ENCODE measurements at places on chromosomes 13 and 19. TPM values are rescaled to one million over a fixed set of nuclear protein-coding genes. Genes with fewer than 3 reads are reported as not detected.

Gene TPTE2
- not detected for total RNA-seq

Gene SRRM5
- total RNA-seq, result 0.54 TPM

Gene SIGLEC12
- total RNA-seq, result 0.33 TPM

Gene FREM2
- not detected for total RNA-seq

Gene FCER2
- total RNA-seq, result 1.7 TPM

Gene PSG7
- not detected for total RNA-seq

Gene PTPRH
- not detected for total RNA-seq

Gene ZNF681
- 5.8 TPM for total RNA-seq

Gene APOC4
- not detected for total RNA-seq

GRCh38 chr13:28474491-28475134, 20.3 kb downstream of the FLT1 start:
- H3K27ac ChIP-seq, result no peak overlapping the region
- no peak for DNase-seq
- H3K27me3 ChIP-seq, result peaks cover 8% of the 10 kb centered on the region
- H3K4me3 ChIP-seq, result no peak overlapping the region
- H3K4me1 ChIP-seq, result peaks cover 3% of the 10 kb centered on the region

DNA sequence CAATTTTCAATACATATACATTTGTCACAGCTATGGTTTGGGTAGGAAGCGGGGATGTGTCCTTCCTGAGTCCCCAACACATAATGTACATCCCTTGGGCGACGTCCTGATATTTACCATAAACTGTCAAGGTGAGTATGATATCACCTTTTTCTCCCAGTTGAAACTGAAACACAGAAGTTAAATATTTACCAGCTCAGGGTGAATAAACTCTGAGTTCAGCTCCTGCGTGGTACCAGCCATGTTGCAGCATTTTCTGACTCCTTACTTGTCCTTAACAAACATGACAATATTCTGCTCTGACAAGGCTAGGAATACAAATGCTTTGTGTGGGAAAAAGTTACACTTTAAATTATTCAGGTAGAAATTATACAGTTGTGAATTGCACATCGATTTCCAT, 294.2 kb downstream of the TEX29 start:
- no peaks in the 10 kb centered on the region for H3K27me3 ChIP-seq
- no peaks in the 10 kb centered on the region for H3K36me3 ChIP-seq
- no peak overlapping the region for H3K27ac ChIP-seq
- H3K4me3 ChIP-seq, result no peak overlapping the region

- H3K36me3 ChIP-seq, result peaks cover 13% of the 10 kb centered on the region
- peaks cover 6% of the 10 kb centered on the region for H3K4me1 ChIP-seq
- no peak for DNase-seq
- H3K4me3 ChIP-seq, result no peak overlapping the region
- H3K27ac ChIP-seq, result no peak overlapping the region
Observed at GRCh38 chr13:41708713-41709112, 251.4 kb downstream of the RGCC start.

GRCh38 chr13:47696674-47697073, 304.4 kb downstream of the SUCLA2 start:
- no peaks in the 10 kb centered on the region for H3K27me3 ChIP-seq
- no peaks in the 10 kb centered on the region for H3K36me3 ChIP-seq
- H3K4me1 ChIP-seq, result no peaks in the 10 kb centered on the region
- DNase-seq, result no peak
- no peak overlapping the region for H3K27ac ChIP-seq

- peak overlapping the region; percentile 98 for H3K27ac ChIP-seq
- H3K36me3 ChIP-seq, result peaks cover 1% of the 10 kb centered on the region
- H3K4me3 ChIP-seq, result peak overlapping the region; percentile 68
- no peaks in the 10 kb centered on the region for H3K27me3 ChIP-seq
- H3K4me1 ChIP-seq, result peaks cover 60% of the 10 kb centered on the region
- DNase-seq, result no peak
Observed at GRCh38 chr19:14375582-14376291, 5.5 kb upstream of the ADGRE5 start.

GRCh38 chr19:8518536-8518935, 4.6 kb upstream of the ZNF414 start:
- H3K4me3 ChIP-seq, result no peak overlapping the region
- no peaks in the 10 kb centered on the region for H3K27me3 ChIP-seq
- H3K27ac ChIP-seq, result peak overlapping the region; percentile 93

- DNase-seq, result no peak
- no peaks in the 10 kb centered on the region for H3K4me1 ChIP-seq
- H3K27ac ChIP-seq, result no peak overlapping the region
- H3K27me3 ChIP-seq, result no peaks in the 10 kb centered on the region
Observed at GRCh38 chr13:33264620-33264978, 21.0 kb downstream of the STARD13 start.

- H3K36me3 ChIP-seq, result no peaks in the 10 kb centered on the region
- no peak overlapping the region for H3K4me3 ChIP-seq
- H3K27ac ChIP-seq, result no peak overlapping the region
Observed at GRCh38 chr19:48887861-48888612, 10.5 kb downstream of the TULP2 start.

DNA sequence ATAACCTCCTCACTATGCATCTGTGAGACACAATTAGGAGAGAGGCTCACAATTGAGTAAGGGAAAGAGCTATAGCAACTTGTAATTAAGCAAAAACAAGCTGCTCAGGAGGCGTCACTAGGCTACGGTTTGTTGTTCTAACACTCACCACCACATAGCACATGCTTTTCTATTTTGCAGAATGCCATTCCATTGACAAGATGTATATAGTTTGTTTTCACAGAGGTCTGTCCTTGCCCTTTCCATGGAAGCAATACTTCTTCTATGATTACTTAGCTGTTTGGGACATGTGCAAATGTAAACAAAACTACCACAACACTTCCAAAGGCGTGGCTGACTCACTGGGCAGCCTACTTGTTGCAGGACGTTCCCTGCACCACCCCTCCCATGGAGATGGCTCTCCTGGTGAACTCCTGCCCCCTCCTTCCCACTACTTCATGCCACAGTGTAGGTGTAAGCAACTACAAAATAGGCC, 33.9 kb upstream of the FAM216B start:
- H3K27ac ChIP-seq, result no peak overlapping the region
- H3K4me3 ChIP-seq, result no peak overlapping the region
- H3K4me1 ChIP-seq, result no peaks in the 10 kb centered on the region
- DNase-seq, result no peak

DNA sequence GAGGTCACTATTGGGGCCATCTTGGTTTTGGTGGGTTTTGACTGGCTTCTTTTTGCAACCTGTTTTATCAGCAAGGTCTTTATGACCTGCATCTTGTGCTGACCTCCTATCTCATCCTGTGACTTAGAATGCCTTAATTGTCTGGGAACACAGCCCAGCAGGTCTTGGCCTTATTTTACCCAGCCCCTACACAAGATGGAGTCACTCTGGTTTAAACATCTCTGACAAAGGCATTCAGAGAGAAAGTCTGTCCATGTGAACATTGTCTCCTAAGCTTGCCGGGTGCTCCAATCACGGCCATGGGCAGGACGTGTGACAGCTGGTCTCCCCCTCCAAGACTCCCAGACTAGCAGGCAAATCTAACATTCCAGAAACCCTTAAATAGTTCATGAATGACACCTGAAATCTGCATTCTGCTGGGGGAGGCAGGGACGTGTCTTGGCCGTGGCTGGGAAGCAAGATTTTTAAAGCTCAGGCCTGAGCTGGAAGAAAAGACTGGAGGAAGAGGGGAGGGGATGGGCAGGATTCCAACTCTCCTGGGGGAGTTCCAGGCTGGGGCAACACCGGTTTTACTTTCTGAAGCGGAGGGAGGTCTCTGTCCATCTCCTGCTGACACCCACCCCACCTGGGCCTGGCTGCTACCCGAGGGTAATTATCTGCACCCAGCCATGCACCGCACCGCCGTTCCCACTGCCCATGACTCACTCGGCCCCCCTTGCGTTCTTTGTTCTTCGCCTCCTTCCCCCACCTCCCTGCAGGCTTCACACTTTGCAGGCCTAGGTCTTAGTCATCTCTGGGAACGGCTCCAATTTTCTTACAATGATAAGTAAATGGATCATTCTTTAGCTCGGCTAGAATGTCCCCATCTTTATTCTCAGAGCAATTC, 11.6 kb upstream of the OR1M1 start:
- H3K36me3 ChIP-seq, result no peaks in the 10 kb centered on the region
- H3K27ac ChIP-seq, result peak overlapping the region; percentile 20
- H3K4me3 ChIP-seq, result no peak overlapping the region
- no peaks in the 10 kb centered on the region for H3K27me3 ChIP-seq

DNA sequence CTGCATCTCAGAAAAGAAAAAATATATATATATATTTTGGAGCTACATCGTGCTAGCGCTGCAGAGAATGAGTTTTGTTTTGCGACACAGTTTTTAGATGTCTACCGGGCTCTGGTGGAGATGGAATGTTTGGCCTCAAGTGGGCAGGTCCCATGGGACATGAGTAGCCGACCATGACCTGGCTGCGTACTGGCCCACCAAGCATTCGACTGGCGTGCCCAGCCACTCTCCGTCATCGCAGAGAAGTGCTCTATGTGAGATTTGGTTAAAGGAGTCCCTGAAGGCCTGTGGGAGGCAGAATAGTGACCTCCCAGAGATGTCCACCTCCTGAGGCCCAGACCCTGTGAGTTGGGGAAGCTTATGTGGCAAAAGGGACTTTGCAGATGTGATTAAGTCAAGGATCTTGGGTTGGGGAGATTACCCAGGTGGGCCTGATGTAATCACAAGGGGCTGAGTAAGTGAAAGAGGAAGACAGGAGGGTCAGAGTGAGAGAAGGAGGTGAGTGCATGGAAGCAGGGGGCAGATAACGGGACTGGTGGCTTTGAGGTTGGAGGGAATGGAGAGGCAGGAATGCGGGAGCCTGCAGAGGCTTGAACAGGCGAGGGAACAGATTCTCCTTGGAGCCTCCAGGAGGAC, 821 bp upstream of the LILRB4 start:
- H3K36me3 ChIP-seq, result peaks cover 2% of the 10 kb centered on the region
- H3K27ac ChIP-seq, result no peak overlapping the region
- no peak overlapping the region for H3K4me3 ChIP-seq
- H3K4me1 ChIP-seq, result peaks cover 2% of the 10 kb centered on the region
- peaks cover 36% of the 10 kb centered on the region for H3K27me3 ChIP-seq

DNA sequence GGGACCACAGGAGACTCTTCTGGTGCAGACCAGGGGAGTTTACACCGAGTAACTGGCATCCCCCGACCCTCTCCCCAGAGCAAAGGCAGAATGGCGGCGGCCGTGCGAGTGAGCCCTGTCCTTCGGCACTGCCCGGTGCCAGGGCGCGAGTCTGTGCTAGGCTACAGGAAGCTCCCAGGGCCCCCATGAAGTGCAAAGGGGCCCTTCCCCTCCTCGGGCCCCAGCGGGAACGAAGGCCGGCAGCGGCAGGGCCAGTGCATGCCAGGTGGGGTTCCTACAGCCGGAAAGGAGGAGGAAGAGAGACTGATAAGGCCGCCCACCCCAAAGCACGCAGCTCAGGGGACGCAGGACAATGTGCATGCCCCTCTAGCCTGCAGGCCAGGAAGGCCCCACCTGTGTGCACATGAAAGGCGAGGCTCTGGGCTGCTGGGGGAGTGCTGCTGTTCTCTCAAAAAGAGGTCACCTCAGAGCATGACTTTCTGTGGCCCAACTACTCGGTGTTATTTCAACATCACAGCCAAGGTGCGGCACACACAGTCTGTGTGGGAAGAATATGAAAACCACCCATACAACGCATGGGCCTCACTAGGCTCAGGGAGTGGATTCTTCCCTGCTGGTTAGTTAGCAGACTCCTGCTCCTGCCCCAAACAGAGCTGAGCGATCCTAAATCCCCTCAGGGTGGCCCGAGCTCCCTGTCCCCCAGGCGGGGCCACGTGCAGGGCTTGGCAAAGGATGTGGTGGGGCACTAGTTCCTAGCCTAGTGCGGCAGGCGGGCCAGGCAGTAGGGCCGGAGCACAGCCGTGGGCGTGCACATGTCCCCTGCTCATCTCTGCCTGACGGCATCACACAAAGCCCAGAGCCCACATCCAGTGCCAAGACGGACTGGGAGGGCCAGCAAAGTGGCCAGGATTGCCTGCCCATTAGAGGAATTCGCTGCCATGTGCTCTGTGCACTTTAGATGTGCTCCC, 28.4 kb upstream of the TIMM44 start:
- no peaks in the 10 kb centered on the region for H3K4me1 ChIP-seq
- H3K36me3 ChIP-seq, result peaks cover 4% of the 10 kb centered on the region
- no peaks in the 10 kb centered on the region for H3K27me3 ChIP-seq
- H3K27ac ChIP-seq, result no peak overlapping the region

GRCh38 chr19:33456845-33457220, 64.8 kb downstream of the PEPD start:
- no peaks in the 10 kb centered on the region for H3K36me3 ChIP-seq
- H3K4me3 ChIP-seq, result no peak overlapping the region
- H3K4me1 ChIP-seq, result no peaks in the 10 kb centered on the region
- no peak for DNase-seq
- H3K27me3 ChIP-seq, result no peaks in the 10 kb centered on the region

- no peaks in the 10 kb centered on the region for H3K36me3 ChIP-seq
- H3K4me3 ChIP-seq, result no peak overlapping the region
- no peak overlapping the region for H3K27ac ChIP-seq
- H3K4me1 ChIP-seq, result peaks cover 1% of the 10 kb centered on the region
Observed at GRCh38 chr13:79228972-79229371, 177.1 kb downstream of the RBM26 start.

- H3K27ac ChIP-seq, result no peak overlapping the region
- H3K36me3 ChIP-seq, result no peaks in the 10 kb centered on the region
- no peaks in the 10 kb centered on the region for H3K27me3 ChIP-seq
- no peak for DNase-seq
- no peaks in the 10 kb centered on the region for H3K4me1 ChIP-seq
Observed at GRCh38 chr19:23547816-23548430, 139.1 kb downstream of the ZNF675 start.

- H3K27ac ChIP-seq, result no peak overlapping the region
- peaks cover 3% of the 10 kb centered on the region for H3K4me1 ChIP-seq
- H3K27me3 ChIP-seq, result peaks cover 46% of the 10 kb centered on the region
- no peak overlapping the region for H3K4me3 ChIP-seq
Observed at GRCh38 chr19:1287354-1288225, 1.9 kb downstream of the EFNA2 start.

DNA sequence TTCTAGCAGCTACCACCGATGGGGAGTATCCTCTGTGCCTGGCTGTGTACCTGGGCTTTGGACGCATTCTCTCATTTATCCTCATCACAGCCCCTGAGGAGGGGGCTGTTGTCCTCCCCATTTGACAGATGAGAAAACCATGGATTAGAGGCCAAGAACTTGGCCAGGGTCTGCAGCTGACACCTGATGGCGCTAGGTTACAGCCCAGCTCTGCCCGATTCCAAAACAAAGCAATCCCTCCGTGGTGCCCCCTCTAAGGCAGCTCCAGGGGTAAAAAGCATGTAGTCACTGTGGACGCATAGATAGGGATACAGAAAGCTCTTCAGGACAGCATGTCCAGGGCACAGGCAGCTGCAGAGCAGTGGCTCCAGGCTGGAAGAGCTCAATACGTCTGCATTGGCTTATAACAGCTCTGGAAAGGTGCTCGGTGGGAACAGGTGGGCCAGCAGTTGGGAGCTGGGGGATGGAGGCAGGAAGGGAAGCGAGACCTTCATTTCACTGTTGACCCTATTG, 35.4 kb upstream of the UQCRFS1 start:
- H3K4me3 ChIP-seq, result no peak overlapping the region
- no peaks in the 10 kb centered on the region for H3K36me3 ChIP-seq
- no peak overlapping the region for H3K27ac ChIP-seq
- H3K4me1 ChIP-seq, result no peaks in the 10 kb centered on the region

GRCh38 chr19:54434112-54434872, 14.7 kb upstream of the LENG8 start:
- H3K4me3 ChIP-seq, result peak overlapping the region; percentile 42
- H3K4me1 ChIP-seq, result peaks cover 26% of the 10 kb centered on the region
- no peaks in the 10 kb centered on the region for H3K36me3 ChIP-seq
- DNase-seq, result no peak

- H3K4me1 ChIP-seq, result peaks cover 52% of the 10 kb centered on the region
- H3K27ac ChIP-seq, result peak within 1 kb of the TSS; percentile 95
- peak within 1 kb of the TSS; percentile 93 for H3K4me3 ChIP-seq
Observed at GRCh38 chr19:41882568-41883462, at the start of gene ARHGEF1. TSS of gene ARHGEF1 (plus strand) at chr19:41883184. CDS start at chr19:41888083, 4,899 bp downstream.

Measured in activated naive CD8-positive, alpha-beta T cell treated with anti-CD3 and anti-CD28 coated beads for 36 hours (primary cell).